ENCODE measurements at places on chromosomes 12 and 14.
A peak's percentile ranks its signal among the peaks of the same experiment; 100 is the strongest.

- no peak for DNase-seq
Measured at GRCh38 chr14:68441542-68441941, 351.3 kb downstream of the ZFP36L1 start.

DNA sequence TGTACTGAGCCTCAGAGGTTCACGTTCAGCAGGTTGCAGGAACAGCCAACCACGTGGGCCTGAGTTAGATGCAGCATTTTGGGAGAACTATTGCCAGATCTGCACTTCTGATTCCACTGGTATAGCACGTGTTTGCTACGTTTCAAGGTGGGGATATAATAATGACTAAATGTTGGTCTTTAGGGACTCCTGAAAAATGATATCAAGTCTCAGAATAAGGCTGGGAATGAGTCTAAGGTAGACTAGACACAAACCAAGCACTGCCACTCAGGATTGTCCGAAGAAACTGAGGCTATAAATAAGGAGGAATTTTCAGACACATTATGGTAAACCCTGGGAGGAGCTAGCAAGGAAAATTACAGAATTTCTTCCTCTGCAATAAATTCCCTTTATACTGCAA is 98.1 kb downstream of the ESR2 start:
- DNase-seq, result no peak

GRCh38 chr12:2284857-2285256 is 232.1 kb downstream of the CACNA1C start:
- peak; percentile 89 for DNase-seq

GRCh38 chr14:61528591-61529021 is 166.7 kb upstream of the HIF1A start:
- DNase-seq, result no peak

GRCh38 chr14:32588448-32589320 is 259.6 kb downstream of the AKAP6 start:
- DNase-seq, result no peak

- no peak for DNase-seq
Measured at GRCh38 chr14:22557846-22558220, 31.2 kb downstream of the DAD1 start.

DNA sequence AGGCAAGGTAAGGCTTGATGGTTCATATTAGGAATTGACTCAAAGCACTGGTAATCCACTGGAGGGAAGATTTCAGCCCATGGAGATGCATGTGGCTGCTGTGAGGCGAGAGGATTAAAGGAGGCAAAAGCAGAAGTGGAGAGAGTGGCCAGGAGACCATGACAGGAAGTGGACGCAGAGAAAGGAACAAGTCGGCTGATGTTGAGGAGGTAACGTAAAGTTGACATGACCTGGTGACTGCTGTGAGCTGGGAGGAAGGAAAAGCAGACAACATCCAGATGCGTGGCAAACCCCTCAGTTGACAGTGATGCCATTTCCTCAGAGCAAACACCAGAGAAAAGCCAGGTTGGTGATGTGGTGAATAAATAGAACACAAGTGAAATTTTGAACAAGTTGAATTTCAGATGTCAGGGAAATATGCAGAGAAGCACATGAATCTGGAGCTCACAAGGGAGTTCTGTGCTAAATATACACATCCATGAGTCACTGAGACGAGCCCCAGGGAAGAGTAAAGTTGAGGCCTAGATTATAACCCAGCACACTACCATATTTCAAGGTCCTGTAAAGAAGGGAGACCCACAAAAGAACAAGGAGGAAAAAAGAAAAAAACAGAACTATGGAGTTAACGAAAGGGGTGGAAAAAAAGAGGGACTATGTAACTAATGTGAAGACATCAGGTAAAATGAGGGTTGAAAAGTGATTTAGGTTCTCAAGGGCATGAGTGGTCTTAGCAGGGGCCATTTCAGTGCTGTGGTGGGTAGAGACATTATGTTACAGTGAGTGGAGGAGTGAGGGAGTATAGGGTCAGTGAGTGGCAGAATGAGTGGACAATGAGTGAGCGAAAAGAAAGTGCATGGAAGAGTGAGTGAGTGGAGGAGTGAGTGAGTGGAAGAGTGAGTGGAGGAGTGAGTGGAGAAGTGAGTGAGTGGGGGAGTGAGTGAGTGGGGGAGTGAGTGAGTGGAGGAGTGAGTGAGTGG is 61.6 kb upstream of the GZMB start:
- no peak for DNase-seq

DNA sequence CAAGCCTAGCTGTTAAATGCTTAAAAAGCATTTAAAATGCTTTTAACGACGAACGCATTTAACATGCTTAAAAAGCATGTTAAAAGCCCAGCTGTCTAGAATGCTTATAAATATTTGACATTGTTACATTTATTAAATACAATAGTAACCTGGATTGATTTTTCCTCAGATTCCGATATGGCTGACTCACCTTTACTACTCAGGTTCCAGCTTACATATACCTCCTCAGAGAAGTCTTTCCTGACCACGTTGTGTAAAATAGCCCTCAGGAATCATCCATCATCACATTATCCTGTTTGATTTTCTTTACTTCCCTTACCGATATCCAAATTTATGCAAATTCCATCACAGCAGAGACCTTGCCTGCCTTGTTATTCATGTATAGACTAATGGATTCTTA is 51.4 kb downstream of the SLC41A2 start:
- DNase-seq, result no peak

DNA sequence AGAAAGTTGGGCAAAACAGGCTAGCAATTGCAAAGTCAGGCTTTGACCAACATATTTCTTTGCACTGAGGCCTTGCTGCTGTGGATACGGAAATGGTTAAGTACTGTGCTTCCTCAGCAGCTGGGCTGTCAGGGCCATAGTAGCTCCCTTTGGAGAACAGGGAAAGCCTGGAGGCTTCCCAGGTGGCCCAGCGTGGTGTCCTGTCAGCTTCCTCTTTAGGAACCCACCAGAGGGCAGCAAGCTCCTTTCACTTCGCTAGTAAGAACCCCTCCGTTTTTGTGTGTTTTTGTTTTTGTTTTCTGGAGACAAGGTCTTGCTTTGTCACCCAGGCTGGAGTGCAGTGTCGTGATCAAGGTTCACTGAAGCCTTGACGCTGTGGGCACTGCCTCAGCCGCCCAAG is 1.7 kb upstream of the CFAP251 start:
- DNase-seq, result peak; percentile 63

GRCh38 chr12:62434494-62435302 is 31.9 kb upstream of the MON2 start:
- DNase-seq, result peak; percentile 50

- DNase-seq, result no peak
Measured at GRCh38 chr12:68609998-68610369, 715 bp upstream of the RAP1B start.

DNA sequence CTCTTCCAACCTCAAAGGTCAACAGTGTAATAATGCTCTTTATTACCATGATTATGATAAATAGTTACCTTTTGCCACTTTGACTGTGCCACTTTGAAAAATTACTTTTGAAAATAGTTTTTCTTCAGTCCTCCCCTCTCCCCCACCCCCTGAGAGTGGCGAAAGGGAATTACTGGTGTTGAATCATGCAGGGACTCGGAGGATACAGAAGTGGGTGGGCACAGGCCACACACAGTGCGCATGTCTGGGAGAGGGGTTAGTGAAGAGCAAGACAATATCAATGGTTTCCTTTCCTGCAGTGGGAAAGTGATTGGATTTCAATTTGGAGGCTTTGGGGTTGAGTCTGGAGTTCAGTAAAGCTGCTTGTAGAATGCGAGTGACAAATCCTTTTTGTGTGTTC is 170.9 kb downstream of the PTCSC3 start:
- DNase-seq, result no peak

- no peak for DNase-seq
Measured at GRCh38 chr12:32726286-32726685, 29.4 kb downstream of the YARS2 start.

DNA sequence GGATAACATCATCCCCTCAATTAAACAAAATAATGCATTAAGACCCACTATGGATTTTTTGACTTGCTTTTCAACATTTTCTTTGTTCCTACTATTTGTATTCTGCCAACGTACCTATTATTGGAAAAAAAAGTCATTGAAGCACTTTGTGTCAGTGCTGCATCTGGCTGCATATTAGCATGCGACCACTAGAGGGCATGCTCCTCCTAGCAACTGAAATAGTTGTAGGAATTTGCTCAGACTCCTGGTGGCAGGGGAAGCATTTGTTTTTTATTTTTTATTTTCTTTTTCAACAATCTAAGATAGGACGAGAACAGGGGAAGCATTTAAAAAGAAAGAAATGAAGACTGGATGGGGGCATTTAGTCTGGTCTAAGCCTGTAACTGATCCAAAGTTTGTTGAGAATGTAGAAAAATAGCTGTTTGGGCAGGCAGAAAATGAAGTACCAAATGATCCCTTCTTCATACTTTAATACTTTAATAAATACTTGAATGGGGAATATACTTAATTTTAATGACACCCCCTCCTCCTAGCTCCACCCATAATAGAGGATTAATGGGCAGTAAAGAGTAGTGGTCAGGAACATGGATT is 14.5 kb upstream of the CLEC4A start:
- DNase-seq, result peak; percentile 83

DNA sequence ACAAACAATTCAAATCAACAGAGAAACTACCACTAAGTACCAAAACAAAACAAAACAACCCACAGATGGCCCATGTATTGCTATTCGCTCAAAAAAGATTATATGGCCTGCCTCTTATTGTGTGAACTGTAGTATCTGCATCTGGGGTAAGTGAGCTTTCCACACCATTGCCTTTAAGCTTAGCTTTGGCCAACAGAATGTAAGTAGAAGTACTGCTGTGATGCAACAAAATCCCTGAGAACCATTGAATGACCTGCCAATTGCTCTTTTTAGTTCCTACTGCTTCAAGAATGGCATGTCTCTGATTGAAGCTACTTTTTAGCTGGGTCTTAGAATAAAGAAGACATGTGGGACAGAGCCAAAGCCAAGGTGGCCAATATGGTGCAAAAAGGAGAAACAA is 32.5 kb downstream of the PPFIA2 start:
- DNase-seq, result no peak

DNA sequence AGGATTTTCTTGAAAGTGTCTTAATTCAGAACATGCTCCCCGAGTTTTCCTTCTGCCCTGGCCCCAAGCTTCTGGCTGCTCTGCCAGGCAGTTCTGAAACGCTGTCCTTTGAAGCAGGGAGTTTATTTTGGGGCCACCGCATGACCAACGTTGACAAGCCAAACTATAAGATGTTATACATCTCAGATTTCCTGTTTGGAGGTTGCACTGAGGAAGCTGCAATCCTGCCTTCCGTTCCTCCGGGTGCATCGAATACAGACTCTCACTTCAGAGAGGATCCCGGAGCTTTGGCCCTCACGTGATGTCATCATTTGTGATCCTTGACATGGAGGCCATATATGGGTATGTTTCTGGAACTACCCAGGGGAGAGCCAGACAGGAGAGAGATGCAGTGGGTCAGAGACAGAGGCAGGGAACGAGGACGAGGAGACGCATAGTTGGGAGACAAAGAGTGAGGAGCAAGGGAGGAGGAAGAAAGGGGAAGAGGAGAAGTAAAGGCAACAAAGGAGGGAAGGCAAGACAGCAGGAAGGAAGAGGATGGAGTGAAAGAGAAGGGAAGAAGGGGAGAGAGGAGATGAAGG is at the start of gene ASB2:
Gene ASB2, minus strand, starts transcription at position 94 of the 581 bp plus-strand sequence. CDS start 12,031 bp downstream, outside the sequence.
- no peak for DNase-seq

GRCh38 chr12:93427779-93428564 is 13.8 kb downstream of the UBE2N start:
- DNase-seq, result no peak

- DNase-seq, result no peak
Measured at GRCh38 chr12:124191024-124191359, 103.9 kb upstream of the RFLNA start.

DNA sequence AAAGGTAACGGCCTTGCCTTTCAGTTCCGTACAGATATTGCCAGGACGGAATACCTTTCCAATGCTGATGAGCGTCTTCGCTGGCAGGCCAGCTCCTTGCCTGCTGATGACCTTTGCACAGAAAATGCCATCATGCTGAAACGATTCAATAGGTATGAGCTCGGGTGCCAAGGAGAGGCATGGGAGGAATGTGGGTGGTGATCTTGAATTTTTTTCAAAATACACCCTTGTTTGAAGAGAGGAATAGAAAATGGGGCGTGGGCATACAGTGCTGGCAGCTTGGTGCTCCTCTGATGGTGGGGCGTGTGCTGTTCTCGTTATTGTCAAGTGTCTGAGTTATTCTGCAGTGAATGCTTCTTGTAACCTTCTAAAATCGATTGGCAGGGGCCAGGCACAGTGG is 52.5 kb downstream of the HSP90AA1 start:
- no peak for DNase-seq

GRCh38 chr12:92961949-92962348 is 32.9 kb upstream of the EEA1 start:
- DNase-seq, result no peak
